ENCODE measurements at places on chromosomes 5 and 9. TPM values are rescaled to one million over a fixed set of nuclear protein-coding genes. Genes with fewer than 3 reads are reported as not detected.

DNA sequence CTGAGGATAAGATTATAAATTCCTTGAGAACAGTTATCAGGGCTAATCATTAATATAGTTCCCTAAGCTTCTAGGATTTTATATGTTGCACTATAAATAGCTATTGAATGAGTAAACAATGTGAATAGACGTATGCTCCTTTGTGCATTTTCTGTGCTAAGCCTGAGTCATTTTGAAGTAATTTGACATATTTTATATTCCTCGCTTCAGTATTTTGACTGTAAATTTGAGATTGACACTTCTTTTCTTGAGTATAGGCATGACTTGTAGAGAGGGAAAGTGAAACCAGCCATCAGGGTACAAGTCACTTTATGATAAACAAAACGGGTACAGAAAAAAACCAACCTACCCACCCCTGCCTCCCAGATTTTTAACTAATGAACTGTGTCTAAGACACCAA is 367.7 kb upstream of the PRR16 start:
- DNase-seq, result peak; percentile 45

- no peak for DNase-seq
Measured at GRCh38 chr9:137278721-137279711, 1.5 kb downstream of the TOR4A start.

- DNase-seq, result no peak
Measured at GRCh38 chr5:115151208-115151805, 18.4 kb downstream of the TRIM36 start.

The SIT1 gene
- not detected for total RNA-seq

DNA sequence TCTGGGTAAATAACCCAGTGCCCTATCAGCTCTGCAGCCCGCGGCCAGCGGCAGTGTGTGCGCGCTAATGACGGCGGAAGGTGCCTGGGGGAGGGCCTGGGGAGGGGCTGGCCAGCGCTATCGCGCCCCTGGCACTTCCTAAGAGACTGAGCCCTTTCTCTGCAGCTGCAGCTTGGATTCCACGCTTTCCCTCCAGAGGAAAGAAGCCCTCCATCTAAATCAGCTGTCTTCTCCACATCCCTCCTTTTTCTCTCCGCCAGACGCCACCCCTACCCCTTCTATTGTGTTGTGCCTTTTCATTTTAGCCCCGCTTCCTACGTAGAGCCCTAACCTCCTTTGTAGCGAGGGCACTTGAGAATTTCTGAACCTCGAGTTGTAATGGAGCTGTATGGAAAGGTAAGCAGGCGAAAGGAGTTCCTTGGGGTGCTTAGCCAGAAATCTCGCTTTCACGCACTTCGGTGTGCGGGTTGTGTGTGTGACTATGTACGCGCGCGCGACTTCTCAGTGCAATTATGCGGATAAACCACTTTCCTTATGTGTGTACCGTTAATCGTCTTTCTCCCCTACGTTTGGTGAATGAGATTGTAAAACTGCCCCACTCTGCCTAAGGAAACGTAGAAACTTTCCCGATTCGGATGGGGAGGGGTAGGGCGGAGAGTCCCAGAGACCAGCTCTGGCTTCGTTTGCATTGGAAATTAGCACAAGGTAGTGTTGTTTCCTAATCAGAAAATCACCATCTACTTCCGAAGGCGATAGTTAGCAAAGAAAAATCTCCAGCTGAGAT is 664 bp upstream of the RAB3C start:
- no peak for DNase-seq

DNA sequence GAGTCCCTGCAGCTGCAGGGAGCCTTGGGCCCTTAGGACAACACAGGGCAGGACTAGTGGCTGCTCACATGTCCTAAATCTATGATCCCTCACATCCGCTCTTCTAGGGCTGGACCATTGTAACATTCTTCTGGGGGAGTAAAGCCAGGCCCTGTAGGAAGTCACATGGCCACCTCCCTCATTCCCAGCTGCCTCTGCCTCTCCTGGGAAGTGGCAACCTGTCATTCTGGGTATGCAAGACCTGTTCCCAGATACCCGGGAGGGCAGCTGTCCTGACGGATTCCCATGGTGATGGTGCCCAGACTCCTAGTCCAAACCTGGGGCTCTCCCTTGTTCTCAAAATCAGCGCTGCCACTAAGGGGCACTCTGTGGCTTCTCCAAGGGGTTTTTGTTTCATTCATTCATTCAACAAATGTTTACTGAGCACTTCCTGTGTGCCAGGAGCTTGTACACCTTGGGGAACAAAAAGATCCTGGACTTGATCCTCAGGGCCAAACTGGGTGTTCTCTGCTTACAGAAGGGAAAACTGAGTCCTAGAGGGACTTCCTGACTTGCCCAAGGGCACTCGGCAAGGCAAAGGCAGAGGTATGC is 85.6 kb downstream of the PSD2 start:
- no peak for DNase-seq

- DNase-seq, result no peak
Measured at GRCh38 chr5:127695346-127695745, 7.8 kb upstream of the CCDC192 start.

DNA sequence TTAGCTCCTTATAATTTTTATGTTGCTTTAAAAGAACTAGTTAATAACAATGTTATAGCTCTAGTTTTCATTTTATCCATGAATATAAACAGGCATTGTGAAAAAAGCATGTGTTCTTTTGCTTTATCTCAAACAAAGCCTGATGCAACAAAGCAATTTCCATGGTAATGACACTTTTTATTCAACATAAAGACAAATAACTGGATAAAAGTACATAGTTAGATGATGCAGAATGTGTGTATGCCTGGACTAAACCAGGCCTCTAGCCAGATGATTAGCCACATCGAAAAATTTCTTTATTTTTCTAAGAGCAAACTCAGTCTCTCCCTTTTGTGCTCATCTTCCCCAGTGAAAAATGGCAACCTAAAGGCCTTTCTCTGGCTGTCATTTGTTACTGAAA is 125.6 kb upstream of the TARS1 start:
- no peak for DNase-seq

DNA sequence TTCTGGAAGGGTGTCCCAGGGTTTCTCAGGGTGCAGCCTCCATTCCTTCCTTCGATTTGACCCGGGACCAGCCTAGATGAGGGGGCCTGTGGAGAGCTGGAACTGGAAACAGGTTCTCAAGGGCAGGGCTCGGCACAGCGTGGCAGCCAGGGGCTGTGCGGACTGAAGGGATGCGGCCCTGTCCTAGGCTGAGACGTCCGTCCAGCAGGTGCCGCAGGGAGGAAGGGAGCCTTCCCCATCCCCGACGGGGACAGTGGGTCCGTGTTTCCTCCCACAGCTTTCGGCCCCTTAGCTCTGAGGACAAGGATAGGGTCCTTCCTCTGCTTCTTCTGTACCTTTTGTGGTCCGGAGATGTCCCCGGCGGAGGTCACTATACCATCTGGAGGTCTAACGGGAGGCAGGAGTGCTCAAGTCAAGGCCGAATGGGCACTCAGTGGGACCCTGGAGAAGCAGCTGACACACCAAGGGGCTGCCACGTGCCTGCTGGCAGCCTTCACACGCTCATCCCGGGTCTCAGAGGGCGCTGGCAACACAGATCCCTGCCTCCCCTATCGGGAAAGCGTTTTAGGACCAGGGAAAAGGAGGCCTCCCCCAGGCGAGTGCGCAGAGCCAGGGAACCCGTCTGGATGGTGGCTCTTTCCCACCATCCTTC is 49.9 kb downstream of the USP20 start:
- no peak for DNase-seq

DNA sequence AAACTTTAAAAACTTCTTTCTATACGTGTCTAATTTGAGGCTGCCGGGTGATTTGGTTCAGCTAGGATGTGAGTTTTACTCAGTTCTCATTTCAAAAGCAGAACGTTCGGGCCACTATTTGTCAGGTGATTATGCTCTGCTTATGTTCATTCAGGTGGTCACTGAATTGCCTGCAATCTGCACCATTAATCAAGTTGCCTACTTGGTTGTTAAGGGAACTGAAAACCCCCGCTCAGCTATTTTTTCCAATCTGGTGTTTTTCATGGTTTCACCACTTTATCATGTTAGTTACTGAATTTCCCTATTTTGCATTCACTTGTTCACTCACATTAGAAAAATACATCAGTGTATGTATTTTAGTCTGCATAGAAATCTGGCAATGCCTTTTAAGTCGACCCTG is 523.0 kb downstream of the CSNK1G3 start:
- DNase-seq, result no peak

DNA sequence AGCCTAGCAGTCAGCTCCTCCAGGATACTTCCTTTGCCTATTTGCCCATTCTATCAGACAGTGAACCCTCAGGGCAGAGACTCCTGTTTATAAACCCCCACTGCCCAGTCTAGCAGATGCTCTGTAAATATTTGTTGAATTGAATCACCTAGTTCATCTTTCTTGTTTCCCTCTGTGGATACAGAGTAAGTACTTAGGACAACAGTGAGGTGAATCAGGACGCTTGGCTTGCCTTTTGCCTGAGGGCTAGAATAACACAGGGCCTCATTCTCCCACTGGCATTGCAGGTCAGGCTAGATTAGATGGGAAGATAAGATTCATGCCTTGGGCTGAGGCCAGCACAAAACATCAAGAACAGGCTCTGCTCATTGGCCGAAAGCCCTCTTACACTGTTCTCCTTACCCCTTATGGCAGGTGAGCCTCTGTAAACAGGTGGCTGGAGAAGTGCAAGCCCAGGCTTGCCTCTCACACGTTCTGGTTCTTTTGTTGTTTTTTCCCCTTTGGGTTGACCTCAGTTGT is 22.2 kb downstream of the TNFSF8 start:
- peak; percentile 98 for DNase-seq

The PTGR1 gene
- total RNA-seq, result 86.5 TPM

DNA sequence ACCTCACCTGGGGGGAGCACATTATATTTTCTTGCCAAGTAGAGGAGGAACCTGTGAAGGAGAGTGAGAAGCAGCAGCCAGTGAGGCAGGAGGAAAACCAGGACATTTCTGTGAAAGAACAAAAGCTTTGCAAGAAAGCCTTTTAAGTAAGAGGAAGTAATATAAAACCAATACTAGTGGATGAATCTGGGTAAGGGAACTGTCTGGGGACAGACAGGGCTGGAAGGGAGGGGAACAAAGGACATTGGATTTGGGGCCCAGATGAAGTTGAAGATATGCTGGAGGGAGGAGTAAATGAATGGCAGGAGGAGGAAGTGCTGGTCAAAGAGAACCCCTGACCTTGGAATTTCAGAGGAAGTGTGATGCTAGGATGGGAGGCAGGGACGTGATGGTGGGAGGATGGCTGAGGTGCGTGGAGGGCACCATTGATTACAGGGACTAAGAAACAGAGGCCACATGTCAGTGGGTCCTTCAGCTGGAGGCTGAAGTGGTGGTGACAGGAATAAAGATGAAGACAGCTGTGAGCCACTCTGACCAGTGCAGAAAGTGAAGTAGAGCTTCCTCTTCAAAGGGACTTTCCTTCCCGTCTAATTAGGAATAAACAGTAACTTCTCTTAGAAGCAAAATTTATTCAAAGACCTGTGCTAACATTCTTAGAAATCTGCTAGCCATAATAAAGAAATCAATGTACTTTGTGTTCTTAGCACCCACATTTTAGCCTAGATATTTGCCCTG is 43.5 kb upstream of the FABP6 start:
- DNase-seq, result no peak

DNA sequence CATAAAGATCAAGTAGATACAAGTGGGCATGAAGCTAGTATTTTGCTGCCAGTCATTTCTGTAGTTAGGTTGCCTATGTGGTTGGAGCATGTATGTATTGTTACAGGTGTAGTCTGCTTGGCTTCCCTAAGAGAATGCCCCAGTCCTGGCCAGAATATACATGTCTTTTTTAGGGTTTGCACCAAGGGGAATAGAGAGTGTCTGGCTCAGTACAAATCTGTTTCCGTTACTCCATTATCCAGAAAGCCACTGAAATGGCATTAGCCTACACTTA is 23.2 kb downstream of the TGFBR1 start:
- no peak for DNase-seq

- no peak for DNase-seq
Measured at GRCh38 chr9:92665836-92666235, 4.1 kb downstream of the IPPK start.

The KIF24 gene
- 6.9 TPM for total RNA-seq

DNA sequence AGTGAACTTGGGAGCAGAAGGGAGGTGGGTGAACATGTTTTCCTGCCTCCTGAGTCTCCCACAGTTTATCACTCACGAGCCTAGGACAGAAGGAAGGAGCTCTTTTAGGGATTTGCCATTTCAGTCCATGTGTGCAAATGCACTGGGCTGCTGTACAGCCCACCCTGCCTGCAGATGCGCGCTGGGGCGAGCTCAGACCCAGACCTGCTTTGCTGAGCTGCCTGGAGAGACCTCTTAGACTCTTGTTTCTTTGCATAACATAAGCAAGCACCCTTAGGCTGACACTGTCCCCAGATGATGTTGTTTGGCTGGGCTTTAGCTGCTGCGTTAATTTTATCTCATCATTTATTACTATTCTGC is 199.0 kb downstream of the CACNA1B start:
- DNase-seq, result no peak

All from RPMI7951 (cell line).